ENCODE measurements at places on chromosomes 3 and 15.

GRCh38 chr3:129453732-129454131 lies 13.7 kb downstream of the IFT122 start:
- DNase-seq = no peak

- no peak for DNase-seq
Observed at GRCh38 chr3:11478167-11478566, 165.5 kb downstream of the VGLL4 start.

DNA sequence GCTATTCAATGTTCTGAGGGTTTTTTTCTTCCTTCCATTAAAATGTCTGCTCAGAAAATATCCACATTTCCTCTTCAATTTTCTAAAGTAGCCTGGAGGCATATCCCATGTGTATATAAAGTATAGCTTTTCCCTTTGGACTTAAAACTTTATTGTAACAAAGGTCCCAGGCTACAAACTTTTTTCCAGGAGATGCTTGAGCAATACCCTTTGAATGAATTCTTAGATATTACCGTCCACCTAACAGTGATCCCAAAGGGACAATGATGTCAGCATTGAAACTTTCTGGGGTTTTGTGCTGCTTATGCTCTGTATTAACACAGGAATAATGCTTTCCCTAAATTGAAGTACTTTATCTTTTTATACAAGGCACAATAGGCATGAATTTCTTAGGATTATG lies 525.2 kb downstream of the CADM2 start:
- DNase-seq = no peak

- no peak for DNase-seq
Observed at GRCh38 chr3:12796171-12797123, at the start of gene CAND2. CAND2 (plus strand) TSS chr3:12796680; CDS start chr3:12796721, 41 bp downstream.

DNA sequence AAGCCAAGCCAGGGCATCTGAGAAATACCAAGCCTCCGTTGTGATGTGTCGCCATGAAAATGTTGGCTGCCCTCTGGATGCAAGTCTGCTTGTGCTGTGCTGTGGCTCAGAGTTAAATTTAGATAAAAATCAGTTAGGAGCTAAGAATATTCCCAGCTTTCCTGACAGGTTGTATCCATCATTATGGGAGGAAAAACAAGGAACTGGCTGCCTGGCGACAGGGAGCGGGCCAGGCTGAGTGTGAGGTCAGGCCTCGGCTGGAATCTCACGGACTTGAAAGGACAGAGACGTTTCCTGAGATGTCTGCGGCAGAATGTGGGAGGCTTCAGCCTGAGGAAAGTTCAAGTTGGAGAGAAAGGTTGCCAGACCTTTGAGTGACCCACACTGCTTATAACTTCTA lies 213.8 kb downstream of the THSD4 start:
- no peak for DNase-seq

DNA sequence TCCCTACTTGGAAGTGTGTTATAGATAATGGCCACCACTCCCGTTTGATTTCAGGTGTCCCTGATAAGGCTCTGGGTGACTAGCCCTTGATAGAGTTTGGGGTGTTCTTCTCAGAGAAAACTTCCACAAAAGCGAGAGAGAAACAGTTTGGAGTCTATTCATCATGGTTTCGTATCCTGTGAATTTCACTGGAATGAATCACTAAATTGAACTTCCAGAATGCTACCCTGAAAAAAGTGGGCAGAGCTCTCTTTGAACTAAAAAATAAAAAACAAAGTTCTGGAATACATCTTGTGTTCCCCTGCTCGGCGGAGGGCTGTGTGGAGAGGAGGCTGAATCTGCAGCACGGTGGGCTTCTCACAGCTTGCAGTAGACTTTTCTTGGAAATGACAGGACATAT lies 52.8 kb upstream of the FAM98B start:
- no peak for DNase-seq

GRCh38 chr15:100158356-100158755 lies 183.4 kb downstream of the ADAMTS17 start:
- no peak for DNase-seq

DNA sequence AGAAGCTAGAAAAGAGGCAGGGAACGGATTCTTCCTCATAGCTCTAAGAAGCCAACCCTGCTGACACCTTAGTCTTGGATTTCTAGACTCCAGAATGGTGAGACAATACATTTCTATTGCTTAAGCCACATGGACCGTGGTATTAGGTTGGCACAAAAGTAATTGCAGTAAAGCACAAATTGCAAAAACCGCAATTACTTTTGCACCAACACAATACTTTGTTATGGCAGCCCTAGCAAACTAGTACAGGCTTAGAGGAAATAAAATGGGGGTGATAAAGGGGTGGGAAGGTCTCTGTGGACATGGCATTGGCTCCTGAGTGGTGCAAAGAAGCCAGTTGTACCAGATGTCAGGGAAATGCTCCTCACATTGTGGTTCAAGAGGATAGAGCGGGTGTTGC lies 56.0 kb downstream of the SLC7A14 start:
- DNase-seq = no peak

DNA sequence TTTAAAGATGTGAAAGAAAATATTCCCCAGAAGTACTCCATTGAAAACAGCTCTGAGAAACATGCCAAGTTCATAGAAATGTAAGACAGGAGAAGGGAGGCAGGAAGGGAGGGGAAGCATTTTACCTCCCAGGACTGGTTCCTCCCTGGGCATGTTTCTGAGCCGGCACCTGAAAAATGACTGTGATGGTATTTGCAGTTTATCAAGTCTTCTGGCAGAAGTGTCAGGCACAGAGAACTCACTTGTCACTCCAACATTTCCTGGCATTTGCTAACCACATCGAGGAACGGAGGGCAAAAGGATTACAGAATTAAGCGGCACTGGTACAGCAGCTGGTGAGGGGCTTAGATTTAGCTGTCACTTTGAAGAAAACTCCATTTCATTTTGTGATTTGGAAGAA lies 1054.0 kb downstream of the TUSC7 start:
- DNase-seq = no peak

DNA sequence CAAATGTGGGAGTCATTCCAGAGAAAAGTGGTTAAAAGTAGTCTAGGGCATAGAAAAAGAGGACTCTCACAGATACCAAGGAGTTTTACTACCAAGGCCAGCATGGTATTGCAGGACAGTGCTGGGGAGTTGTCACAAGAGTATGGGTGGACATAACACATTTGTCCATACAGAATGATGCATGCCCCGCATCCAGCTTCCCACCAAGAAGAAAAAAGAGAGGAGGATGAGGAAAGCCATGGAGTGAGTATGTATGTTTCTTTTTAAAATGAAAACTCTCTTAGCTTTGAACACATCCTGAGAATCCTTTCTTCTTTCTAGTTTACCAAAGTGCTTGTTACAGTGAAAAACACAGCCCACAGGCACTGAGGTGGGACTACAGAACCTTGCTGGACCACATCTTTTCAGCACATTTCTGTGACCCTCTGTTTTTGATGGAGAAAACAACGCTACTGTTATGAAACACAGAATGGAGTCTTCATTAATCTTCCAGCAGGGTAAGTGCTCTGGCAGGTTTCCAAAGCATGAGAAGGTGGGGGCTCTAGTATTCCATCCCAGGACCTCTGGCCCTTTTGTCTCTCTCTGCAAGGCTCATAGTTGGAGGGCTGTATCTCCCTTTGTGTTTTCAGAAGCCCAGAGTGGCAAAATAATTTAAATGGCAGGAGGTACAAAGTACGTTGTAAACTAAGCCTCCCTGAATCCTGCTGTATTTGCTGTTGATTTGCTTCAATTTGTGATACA lies 12.7 kb downstream of the NR2E3 start:
- DNase-seq = no peak

- DNase-seq = no peak
Observed at GRCh38 chr3:177185035-177185574, 12.2 kb downstream of the TBL1XR1 start.

DNA sequence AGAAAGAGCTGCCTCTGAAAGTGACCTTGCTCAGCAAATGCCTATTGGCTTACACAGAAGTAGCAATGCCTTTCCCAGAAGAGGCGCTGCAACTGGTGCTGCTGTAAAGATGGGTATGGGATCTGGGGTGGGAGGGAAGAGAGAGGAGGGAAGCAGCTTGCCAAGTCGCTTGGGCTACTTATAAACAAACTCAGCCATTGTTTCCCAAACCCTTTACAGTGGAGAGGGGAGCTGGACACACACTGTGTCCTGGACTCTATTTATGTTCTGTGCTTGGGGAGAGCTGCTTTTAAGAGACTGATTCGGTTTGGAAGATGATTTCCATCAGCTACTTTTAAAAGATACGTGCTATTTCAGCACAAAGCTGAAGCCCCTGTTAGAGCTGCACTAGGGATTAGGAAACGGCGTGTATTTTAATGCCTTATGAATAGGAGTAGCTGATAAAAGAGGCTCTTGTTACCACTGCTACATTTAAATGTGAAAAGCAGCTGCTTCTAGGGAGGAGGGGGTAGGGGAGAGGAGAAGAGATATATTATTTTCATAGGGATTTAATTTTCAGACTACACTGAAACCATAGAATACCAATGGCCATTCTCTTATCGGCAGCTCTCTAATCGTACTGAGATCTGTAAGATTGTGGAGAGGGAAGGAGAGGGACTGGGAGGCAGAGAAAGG lies 440.6 kb downstream of the MCTP2 start:
- no peak for DNase-seq

GRCh38 chr3:197149-197827 lies 725 bp downstream of the CHL1 start:
- DNase-seq = no peak

- no peak for DNase-seq
Observed at GRCh38 chr15:99096173-99096893, 8.5 kb upstream of the SYNM start.

- DNase-seq = no peak
Observed at GRCh38 chr3:115251509-115251908, 104.4 kb upstream of the ZBTB20 start.

DNA sequence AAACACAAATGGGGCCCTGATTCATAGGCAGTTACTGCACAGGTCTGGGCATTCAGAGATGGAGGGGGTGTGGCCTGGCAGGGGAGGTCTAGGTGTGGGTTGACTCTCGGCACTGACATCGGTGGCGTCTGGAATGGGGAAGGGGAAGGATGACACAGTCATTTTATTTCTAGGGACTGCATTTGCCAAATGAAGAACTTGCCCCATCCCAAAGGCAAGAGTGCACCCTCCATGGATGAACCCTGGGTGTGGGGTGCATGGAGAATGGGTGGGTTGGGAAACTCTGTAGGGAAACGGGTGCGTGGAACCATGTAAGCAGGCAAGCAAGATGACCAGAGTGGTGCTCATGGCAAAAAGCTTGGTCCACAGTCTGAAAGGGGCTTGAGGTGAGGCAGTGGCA lies 24.5 kb downstream of the SLC6A20 start:
- no peak for DNase-seq

GRCh38 chr3:80606073-80606472 lies 838.3 kb upstream of the ROBO1 start:
- DNase-seq = no peak

DNA sequence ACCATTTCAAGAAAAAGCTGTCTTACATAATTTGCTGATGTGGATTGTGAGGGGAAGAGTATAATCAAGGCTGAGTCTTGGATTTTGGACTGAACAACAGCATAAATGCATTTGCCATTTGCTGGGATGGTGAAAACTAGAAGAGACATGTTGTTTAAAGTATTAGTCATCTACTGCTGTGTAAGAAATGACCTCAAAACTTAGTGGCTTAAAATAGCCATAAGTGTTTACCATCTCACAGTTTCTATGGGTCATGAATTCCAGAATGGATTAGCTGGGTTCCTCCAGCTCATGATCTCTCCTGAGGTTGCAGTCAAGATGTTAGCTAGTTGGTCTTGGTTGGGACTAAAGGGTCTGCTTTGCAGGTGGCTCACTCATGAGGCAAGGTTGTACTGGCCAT lies 66.2 kb downstream of the SCN11A start:
- DNase-seq = no peak

- no peak for DNase-seq
Observed at GRCh38 chr3:61058836-61059235, 192.4 kb downstream of the FHIT start.

GRCh38 chr3:144989807-144990206 lies 1018.2 kb downstream of the DIPK2A start:
- DNase-seq = no peak

GRCh38 chr3:114454551-114455251 lies 160.9 kb downstream of the TIGIT start:
- no peak for DNase-seq

DNA sequence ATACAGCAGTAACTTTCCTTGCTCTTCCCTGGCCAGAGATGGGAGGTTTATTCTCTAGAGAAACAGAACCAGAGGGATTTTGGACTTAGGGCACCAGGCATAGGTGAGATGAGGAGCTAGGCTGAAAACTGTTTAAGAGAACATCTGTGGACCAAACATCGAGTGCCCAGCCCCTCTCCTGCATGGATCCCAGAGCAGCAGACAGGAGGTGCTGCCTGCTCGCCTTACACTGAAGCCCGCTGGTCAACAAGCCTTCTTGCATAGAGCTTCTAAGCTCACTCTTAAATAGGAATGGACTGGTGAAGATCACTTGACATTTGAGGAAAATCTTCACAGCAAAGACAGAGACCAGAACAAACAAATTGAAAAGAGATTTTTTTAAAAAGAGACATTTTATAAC lies 41.2 kb downstream of the PARP15 start:
- no peak for DNase-seq

DNA sequence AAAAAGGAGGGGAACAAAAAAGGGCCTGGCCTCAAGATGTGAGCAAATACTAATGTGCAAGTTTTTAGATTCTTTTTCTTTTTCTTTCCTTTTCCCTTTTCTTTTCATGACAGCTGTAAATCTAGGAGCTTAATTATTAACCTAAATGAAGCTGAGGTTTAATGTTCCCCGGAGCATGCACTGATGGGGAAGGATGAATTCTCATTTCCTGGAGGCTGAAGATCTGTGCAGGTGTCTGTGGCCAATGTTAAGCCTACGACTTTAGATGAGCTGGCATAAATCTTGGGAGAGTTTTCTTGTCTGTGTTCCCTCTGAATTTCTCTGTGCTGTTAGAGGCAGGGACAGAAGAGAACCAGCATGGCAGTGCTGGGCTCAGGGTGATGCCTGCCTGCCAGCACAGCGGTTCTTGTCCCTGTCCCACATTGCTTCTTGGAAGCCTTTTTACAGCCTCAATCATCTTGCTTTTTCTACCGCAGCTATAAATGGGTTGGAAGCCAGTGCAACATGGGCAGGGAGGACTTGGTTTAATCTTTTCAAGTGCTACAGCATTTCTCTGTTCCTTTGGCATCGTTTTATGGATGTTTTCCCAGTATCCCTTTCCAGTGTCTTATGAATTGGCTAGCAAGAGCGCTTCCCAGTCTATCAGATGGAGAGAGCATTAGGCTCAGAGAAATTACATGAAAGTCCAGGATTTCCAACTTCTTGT lies 119.1 kb downstream of the ATG7 start:
- DNase-seq = no peak

Measured in SW 1271 (cell line).